ENCODE measurements at places on chromosomes 5 and 9.
A peak's percentile ranks its signal among the peaks of the same experiment; 100 is the strongest.

DNA sequence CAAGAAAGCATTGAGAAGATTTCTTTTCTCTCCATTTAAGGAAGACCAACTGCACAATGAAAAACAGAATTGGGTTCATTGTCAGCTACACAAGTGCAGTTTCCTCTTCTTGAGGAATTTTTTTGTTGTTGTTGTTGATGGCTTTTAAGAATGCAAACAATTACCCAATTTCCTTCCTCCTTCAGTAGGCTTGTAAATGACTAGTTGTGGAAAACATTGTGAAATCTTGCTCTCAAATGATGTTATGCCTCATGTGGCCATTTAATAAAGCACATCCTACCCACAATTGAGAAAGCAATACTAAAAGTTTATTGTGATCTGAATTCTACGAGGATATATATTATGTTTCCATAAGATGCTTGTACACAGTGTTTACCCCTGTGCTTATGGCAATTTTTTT is 171.6 kb downstream of the FAM174A start:
- DNase-seq: no peak

DNA sequence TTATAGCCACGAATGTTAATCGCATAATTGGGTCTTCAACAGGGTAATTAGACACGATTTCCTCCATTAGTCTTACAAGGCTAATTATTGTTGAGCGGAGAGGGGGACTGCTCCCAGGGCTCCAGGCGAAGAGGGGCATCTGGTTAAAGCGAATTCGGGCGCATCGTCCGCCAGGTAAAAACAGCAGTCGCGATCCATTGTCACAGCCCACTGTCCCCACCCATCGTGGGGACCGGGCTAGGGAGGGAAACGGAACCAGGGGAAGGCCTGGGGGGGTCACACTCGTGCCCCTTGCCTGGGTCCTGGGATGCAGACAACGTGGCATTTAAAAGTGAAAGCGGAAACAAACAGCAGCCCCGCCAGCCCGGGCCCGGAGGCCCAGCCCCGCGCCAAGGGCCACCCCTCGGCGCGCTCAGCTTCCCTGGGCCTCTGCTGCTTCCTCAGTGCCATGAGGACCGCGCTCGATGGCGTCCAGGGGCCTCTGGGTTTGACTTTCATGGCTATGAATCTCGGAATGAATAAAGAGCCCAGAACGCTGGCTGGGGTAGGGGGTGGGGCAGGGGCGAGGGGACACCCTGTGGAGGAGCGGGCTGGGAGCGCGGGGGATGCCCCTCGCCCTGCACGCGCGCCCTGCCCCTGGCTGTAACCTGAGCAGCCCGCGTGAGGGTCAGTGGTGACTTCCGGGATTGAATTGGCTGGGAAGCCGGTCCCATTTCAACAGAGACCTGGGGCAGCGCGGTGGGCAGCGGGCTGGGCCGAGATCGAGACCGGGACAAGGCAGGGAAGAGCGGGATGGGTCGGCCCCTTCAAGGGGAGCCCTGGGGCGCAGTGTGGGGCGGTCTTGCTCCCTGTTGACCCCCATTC is 99.9 kb downstream of the GTF3C4 start:
- DNase-seq: peak; percentile 21

DNA sequence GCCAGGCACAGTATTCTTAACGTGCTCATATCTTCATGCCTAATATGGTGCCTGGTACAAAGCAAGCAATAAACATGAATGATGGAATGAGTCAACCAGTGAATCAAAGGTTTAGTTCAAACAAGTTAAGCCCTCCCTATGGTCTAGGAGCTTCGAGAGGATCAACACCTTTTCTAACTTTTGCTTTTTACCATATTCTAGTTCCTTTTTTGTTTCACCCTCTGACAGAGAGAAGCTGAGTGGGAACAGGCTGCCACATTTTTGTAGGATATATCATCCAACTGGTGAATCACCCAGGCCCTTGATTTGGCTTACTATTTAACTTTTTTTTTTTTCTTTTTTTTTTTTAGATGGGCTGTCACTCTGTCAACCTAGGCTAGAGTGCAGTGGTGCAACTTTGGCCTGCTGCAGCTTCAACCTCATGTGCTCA is 39.3 kb upstream of the TNC start:
- no peak for DNase-seq

- no peak for DNase-seq
These were observed 31.4 kb upstream of the ERGIC1 start for GRCh38 chr5:172802567-172803176.

DNA sequence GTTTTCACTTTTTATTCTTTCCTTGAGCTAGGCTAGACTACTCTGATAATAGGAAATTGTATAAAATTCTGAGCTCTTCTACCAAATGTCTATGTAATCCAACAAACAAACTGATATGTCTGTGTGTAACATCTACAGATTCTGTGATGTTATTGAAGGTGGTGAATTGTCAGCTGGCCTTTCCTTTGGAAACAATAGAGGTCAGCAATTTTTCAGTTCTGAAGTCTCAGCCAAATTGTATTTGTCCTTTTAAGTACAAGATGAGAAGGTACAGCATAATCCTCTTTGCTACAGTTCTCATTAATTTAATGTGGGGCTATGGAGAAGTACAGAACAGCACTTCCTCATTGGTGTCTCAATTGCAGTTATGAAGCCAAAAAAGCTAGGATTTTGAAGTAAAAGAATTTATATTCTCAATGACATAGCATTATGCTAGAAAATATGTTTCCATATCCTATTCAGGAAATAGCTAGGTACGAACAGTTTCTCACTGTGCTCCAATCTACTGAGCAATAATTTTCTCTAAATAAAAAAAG is 198.0 kb downstream of the HINT1 start:
- DNase-seq: no peak

DNA sequence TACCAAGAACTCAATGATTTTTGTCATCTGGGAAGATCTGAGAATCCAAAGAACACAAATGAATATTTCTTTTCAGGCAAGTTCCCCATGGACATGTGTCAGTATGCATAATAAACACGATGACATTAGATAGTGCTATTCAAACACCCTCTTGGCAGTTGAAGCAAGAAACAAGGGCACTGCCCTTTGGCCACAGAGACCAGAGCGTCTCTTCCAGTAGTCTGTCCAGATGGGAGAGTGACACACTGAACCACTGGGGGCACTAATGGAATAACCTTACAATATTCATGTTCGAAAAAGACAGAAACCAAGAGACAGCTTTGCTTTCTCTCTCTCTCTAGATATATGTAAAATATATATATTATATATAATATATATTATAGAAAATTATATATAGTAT is 301.9 kb downstream of the CTNND2 start:
- no peak for DNase-seq

GRCh38 chr5:169166078-169166477 is 134.9 kb downstream of the SLIT3 start:
- no peak for DNase-seq

DNA sequence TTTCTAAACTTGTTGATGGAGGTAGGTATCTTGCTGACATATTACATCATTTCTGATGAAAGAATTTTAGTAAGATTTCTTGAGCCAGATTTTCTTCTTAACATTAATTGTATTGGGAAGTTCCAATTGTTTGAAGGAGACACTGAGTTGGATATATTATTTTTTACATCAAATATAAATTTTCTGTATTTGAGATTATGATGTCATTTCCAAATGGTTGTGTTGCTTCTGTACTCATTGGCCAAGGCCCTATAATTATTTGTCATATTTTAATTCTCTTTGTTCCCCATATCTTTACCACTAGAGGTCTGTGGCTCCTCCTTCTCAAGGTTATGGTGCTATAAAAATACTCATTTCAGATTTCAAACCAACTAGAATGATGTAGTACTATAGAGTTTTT is 53.4 kb downstream of the ITGA1 start:
- DNase-seq: no peak

All from activated CD4-positive, CD25-positive, alpha-beta regulatory T cell (primary cell).